Stimulated activated CD8-positive, alpha-beta memory T cell treated with anti-CD3 and anti-CD28 coated beads, Interleukin-4, amount 100 ng/mL, for 1 hour (primary cell): ENCODE measurements at places on chromosomes 13 and 19.

DNA sequence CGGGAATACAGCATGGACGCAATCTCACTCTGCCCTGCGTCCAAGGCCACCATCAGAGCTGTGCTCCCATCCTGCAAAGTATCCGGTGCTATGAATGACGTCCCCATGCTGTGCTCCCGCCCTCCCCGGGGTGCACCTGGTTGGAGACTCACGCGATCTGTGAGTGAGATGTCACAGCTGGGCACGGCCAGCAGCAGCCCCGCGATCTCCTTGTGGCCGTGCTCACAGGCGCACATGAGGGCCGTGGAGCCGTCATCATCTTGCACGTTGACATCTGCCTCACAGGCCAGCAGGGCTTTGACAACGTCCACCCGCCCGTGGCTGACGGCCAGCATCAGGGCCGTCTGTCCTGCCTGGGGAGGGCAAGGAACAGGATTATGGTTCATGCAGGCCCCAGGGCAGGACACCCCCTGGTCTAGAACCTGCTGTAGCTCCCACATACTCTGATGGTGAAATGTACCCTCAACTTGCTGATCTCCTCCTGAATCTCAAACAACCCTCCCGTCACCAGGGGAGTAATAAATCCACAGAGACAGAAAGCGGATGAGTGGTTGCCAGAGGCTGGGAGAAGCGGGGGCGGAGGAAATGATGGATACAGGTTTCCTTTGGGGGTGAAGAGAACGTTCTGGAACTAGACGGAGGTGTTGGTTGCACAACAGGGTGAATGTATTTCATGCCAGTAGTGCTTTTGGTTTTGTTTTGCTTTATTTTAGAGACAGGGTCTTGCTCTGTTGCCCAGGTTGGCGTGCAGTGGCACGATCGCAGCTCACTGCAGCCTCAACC, 14.5 kb upstream of the SPC24 start:
- no peak for DNase-seq

DNA sequence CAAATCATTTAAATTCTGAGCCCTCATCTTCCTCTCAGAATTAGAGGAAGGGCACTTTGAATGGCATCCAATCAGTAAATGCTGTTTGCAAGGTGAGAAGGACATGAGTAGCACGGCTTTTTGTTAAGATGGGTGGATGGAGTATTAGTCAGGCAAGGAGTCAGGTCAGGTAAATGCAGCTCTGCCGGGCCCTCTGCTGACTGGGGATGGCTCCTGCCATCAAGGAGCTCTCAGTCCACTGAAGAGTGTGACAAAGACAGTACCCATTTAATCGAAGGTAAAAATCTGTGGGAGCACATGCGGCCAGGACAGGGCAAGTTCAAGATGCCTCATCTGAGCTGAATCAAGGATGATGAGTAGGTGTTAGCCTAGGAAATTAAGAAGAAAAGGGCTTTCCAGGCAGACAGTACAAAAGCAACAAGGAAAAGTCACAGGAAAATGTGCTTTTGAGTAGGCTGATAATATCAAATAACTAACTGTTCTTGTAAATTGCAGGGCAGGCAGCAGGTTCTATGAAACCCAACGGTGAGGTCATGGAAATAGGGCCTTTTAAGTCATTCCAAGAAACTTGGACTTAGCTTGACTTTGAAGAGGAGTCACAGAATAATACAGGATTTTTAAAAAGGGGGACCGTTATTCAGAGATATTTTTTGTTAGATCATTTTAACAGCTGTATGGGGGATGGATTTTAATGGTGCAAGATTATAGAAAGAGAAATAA, 670.5 kb upstream of the ARGLU1 start:
- no peak for DNase-seq

DNA sequence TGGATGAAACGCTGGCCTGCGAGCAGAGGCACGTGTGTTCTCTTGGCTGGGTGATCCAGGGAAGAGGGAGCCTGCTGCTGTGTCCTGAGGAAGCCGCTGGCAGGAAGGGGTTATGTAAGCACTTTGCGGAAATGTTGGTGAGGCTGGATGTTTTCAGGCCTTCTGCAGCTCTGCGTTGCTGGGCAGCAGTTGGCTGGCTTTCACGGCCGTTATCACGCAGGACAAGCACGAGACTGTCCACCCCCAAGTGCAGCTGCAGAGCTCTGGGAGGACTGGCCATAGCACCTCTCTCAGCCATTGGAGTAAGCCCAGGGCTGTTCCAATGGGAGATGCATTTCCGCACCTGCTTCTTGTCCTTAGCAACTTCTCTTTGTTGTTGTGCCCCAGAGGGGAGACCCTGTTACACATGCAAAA, 146.9 kb upstream of the SOX21 start:
- DNase-seq: no peak

DNA sequence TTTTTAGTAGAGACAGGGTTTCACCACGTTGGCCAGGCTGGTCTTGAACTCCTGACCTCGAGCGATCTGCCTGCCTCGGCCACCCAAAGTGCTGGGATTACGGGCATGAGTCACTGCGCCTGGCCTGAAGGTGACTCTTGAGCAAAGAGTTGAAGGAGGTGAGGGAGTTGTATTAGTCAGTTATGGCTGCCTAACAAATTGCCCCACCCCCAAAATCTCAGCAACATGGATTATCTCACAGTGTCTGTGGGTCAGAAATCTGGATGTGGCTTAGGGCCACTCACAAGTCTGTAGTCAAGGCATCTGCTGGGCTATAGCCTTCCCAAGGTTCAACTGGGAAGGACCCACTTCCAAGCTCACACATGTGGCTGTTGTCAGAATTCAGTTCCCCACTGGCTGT, 52.8 kb upstream of the ADGRE5 start:
- DNase-seq: no peak

- DNase-seq: no peak
Observed at GRCh38 chr19:23409392-23410048, 14.2 kb upstream of the ZNF91 start.

GRCh38 chr19:12665671-12666264, 774 bp downstream of the MAN2B1 start:
- no peak for DNase-seq

DNA sequence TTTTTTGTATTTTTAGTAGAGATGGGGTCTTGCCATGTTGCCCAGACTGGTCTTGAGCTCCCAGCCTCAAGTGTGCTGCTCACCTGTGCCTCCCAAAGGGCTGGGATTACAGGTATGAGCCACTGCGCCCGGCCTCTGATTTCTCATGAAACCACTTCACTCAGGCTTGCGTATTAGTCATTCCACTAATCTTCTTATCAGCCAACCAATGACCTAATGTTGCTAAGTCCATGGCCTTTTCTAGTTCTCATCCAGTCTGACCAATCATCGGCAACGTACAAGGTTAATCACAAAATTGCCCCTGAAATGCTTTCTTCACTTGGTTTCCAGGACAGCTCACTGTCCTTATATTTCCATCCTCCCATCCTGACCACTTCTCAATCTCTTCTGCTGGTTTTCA, 605.3 kb upstream of the SLC10A2 start:
- no peak for DNase-seq

DNA sequence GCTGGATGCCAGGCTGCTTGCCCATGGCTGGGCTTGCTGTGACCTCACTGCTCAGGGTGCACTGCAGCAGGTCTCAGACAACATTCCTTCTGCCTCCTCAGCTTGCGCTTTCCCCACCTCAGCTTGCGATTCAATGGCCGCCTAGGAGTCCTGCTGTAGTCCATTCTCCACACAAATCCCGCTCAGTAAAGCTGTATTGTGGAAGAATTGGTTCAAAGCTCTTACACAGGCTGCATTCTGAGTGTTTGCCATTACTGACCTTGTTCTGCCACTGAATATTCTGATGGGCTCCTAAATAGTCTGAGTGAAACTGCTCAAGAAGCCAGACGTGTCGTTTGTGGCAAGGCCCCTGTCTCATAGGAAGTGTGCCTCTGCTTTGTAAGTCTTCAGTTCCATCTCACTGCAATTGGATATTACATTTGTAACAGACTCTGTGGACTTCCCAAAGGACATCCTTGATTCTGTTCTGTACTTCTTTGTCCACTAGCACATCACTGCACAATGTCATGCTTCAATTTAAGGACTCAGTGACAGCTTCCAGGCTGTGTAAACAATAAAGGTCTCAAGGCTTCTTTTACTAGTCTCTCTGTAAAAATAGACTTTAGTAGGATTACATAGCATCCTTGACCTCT, 49.8 kb downstream of the KATNAL1 start:
- DNase-seq: no peak

GRCh38 chr13:110560601-110561343, 750 bp downstream of the RAB20 start:
- DNase-seq: no peak

DNA sequence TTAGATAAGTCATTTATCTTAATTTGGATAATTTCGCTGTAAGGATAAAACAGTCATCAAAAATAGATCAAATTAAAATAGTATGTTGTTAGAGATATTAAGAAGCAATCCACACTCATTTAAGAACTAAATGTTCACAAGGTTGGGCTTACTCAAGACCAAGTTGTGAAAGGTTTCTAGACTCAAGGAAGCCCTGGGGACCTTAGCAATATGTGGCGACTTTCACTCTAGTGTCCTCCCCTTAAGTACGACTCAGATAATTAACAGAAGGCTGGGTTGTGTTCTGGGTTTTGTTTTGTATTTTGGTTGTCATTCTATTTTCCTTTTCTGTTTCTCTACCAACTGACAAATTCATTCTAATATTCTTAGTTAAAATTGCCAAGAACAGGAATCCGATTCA, 1008.0 kb downstream of the PCDH9 start:
- DNase-seq: no peak

DNA sequence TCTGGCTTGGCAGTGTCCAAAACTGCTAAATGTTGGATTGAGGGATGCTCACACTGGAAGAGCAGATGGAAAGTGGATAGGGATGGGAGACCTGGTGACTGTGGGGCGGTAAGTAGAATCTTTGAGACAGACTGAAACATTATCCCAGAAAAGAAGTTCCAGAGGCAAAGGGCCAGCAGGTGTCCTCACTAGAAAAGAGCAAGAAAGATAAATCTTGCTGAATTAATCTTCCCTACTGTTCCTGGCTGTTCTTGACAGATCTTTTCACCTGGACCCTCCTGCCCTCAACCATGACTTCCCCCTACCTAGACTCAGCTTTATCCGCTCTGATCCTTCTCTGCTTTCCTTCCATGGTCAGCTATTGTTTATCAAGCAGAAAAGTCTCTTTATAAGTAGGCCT, 35.0 kb upstream of the FRY start:
- DNase-seq: no peak

DNA sequence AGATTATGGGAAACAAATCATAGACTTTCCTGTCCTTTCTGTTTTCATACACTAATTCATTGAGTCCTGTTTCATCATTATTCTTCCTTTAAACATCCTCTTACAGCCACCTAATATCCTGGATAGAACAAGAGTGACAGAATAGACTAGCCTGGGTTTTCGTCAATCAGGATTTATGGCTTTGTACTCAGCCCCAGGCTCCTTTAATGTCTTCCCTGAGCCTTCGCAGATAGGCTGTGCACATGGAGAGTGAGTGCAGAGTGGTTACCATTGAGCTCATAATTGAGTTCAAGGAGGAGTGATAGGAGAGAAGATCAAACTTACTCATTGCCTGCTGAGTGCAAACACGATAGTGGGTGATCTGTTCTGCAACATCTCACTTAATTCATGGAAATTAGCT, 304.9 kb downstream of the TDRD3 start:
- DNase-seq: no peak

GRCh38 chr19:10861103-10861651, 10.2 kb upstream of the CARM1 start:
- no peak for DNase-seq

DNA sequence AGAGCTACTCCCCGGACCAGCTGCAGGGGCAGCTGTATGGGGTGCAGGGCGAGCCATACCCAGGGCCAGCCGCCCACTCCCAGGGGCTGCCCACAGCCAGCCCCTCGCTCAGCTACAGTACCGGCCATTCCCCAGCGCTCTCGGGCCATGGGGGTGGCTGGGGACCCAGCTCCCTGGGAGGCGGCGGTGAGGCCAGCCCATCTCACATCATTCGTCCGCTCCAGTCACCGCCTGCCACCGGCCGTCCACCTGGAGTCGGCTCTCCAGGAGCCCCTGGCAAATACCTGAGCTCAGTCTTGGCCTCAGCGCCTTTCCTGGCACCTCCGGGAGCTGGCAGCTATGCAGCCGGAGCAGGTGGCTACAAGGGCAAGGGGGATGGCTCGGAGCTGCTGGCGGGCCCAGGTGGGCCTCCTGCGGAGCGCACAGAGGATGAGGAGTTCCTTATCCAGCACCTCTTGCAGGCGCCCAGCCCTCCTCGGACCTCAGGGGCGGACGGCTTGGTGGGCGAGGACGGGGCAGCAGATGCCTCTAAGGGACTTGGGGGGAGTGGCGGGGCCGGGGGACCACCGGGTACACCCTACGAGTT, 4.9 kb downstream of the PRR12 start:
- DNase-seq: no peak

DNA sequence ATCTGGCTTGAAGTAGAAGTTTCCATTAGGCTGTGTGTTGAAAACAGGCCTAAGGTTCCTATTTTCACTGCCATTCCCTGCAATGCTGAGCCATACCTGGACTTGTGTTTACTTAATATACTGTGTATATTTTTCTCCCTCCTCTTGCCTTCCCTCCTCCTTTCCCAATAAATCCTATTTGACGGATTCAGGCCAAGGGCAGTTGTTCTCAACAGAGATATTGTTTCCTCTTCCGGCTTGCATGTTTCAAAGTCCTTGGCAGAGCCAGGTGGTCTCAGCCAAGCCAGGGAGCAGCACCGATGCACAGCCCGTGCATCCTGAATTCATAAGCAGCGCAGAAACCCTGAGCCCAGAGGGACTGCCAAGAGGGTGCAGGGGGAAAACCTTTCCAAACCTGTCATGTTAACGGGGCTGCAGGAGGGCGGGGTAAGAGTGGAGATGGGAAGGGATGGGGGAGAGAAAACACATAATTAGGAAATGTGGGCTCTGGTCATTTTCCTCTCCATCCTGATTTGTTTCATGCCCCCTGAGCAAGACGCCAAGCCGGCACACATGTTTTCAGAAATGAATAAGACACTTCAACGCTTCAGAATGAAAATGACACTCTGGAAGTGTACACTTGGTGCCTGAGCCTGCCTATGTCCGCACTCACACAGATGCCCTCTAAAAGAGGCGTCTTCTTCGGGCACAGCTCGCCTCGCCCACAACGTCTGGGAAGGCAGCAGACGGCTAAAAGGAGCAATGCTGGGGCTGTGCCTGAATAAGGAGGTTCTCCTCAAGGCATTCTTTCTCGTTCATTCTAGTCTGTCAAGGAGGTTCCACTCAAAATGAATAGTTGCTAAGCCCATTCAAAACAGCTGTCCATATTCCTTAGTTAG, 149.3 kb upstream of the UBL3 start:
- no peak for DNase-seq

GRCh38 chr19:15101479-15102082, 5.6 kb upstream of the SYDE1 start:
- DNase-seq: no peak
